ENCODE measurements at places on chromosomes 11 and 22. TPM values are rescaled to one million over a fixed set of nuclear protein-coding genes. Genes with fewer than 3 reads are reported as not detected.

GRCh38 chr11:117092951-117093590, 5.2 kb downstream of the SIK3 start:
- no peak overlapping the region for H3K4me3 ChIP-seq
- no peaks in the 10 kb centered on the region for H3K27me3 ChIP-seq
- no peak for DNase-seq
- H3K36me3 ChIP-seq = no peaks in the 10 kb centered on the region
- H3K27ac ChIP-seq = no peak overlapping the region
- H3K4me1 ChIP-seq = peaks cover 8% of the 10 kb centered on the region

DNA sequence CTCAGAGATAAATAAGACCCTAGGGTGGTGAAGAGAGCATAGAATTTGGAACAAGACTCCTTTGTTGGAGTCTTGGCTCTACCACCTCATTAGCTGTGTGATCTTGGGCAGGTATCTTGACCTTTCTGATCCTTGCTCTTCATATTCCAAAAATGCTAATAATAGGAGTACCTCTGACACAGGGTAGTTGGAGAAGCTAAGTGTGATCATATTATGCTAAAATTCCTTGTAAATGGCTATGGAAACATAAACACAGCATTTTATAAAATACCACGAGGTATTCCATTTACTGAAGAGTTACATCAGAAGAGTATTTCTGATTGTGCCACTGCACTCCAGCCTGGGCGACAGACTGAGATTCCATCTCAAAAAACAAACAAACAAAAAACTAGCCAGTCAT, 9.4 kb downstream of the PTPRJ start:
- H3K4me3 ChIP-seq = no peak overlapping the region
- H3K4me1 ChIP-seq = peaks cover 3% of the 10 kb centered on the region
- no peak overlapping the region for H3K27ac ChIP-seq
- H3K27me3 ChIP-seq = no peaks in the 10 kb centered on the region

DNA sequence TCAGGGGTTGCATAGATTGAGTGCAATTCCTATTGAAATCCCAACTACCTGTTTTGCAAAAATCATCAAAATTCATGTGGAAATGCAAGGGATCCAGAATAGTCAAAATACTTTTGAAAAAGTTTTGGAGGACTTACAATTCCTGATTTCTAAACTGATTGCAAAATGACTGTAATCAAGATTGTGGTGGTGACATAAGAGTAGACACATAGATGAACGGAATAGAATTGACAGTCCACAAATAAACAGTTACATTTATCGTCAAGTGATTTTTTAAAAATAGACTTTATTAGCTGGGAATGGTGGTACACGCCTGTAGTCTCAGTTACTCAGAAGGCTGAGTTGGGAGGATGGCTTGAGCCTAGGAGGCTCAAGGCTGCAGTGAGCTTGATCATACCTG, 2.6 kb upstream of the SLC7A4 start:
- peaks cover 28% of the 10 kb centered on the region for H3K4me1 ChIP-seq
- H3K27me3 ChIP-seq = peaks cover 10% of the 10 kb centered on the region
- H3K27ac ChIP-seq = no peak overlapping the region
- H3K36me3 ChIP-seq = peaks cover 10% of the 10 kb centered on the region
- no peak overlapping the region for H3K4me3 ChIP-seq

ASCL2 gene
- polyA plus RNA-seq = 0.90 TPM

- DNase-seq = no peak
- no peak overlapping the region for H3K27ac ChIP-seq
- peaks cover 18% of the 10 kb centered on the region for H3K4me1 ChIP-seq
These were observed 312.8 kb downstream of the OPCML start for GRCh38 chr11:133219543-133219942.

OTOG gene
- polyA plus RNA-seq = not detected

TRPM5 gene
- polyA plus RNA-seq = not detected

GRCh38 chr22:17536269-17536668, 27.0 kb upstream of the SLC25A18 start:
- peaks cover 11% of the 10 kb centered on the region for H3K4me1 ChIP-seq
- H3K27ac ChIP-seq = no peak overlapping the region
- DNase-seq = peak; percentile 49
- H3K27me3 ChIP-seq = no peaks in the 10 kb centered on the region
- H3K36me3 ChIP-seq = peaks cover 7% of the 10 kb centered on the region

GRCh38 chr22:44831885-44832284, 79.5 kb downstream of the ARHGAP8 start:
- DNase-seq = no peak
- no peak overlapping the region for H3K4me3 ChIP-seq
- no peak overlapping the region for H3K27ac ChIP-seq
- no peaks in the 10 kb centered on the region for H3K36me3 ChIP-seq
- no peaks in the 10 kb centered on the region for H3K27me3 ChIP-seq

CHID1 gene
- polyA plus RNA-seq = 105 TPM

GRCh38 chr22:37260901-37261336, 16.9 kb upstream of the RAC2 start:
- H3K27ac ChIP-seq = no peak overlapping the region
- no peak overlapping the region for H3K4me3 ChIP-seq
- peaks cover 21% of the 10 kb centered on the region for H3K4me1 ChIP-seq
- no peak for DNase-seq
- H3K27me3 ChIP-seq = peaks cover 7% of the 10 kb centered on the region
- H3K36me3 ChIP-seq = no peaks in the 10 kb centered on the region

DNA sequence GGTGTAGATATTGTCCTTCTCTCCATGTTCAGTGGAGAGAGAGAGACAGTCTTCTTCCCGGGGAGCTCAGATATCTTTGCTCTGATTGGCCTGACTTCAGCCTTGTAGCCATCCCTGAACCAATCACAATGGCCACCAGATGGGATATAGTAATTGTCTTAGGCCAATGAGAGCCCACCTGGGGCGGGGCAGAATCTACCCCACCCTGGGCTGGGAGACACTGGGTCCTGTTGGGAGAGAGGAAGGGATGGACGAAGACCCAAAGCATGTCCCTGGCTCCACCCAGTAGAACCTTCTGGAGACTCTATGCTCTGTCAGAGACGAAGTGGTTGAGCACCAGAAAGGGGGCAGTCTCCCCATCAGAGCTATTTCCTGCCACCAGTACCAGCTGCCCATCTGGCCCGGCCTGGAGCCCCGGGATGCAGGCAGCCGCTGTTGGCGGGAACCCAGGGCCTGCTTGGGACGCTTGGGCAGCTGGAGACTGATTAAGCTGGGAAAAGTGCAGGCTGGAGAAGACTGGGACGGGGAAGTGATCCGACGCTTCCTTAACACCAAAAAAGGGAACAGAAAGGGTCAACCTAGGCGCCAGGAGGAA, 31.6 kb upstream of the CBX7 start:
- no peaks in the 10 kb centered on the region for H3K27me3 ChIP-seq
- no peak for DNase-seq
- no peak overlapping the region for H3K27ac ChIP-seq
- H3K36me3 ChIP-seq = no peaks in the 10 kb centered on the region
- H3K4me1 ChIP-seq = peaks cover 20% of the 10 kb centered on the region
- H3K4me3 ChIP-seq = no peak overlapping the region

DNA sequence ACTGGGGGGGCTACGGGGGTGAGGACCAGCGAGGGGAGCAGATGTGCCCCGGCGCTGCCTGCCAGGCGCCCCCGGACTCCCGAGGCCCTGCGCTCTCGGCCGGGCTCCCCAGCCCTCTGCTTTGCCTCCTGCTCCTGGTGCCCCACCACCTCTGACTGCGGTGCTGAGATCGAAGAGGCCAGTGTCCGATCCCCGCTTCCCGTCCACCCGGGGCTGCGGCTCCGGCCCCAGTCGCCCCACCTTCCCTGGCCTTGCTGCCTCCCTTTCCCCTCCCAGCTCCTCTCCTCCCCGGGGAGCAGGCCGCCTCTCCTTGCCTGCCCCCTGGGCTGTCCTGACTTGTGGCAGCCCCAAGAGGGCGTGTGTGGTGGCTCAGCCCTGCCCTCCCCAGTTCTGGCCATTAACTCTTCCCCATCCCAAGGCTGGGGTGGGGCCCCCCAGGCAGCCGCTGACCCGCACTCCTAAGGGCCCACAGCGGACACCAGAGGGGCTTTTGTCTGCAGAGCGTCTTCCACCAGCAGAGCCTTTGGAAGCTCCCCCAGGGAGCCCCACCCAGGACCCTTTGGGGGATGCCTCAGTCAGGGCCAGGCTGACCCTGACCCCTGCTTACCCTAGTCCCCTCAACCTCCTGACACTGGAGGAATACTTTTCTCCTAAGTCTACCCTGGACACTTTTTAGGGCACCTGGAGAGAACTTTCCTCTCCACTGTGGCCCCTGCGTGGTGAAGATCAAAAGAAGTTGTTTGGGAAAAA, 16.6 kb downstream of the RTN4RL2 start:
- no peak overlapping the region for H3K4me3 ChIP-seq
- no peak overlapping the region for H3K27ac ChIP-seq
- H3K27me3 ChIP-seq = peaks cover 37% of the 10 kb centered on the region
- DNase-seq = no peak
- peaks cover 14% of the 10 kb centered on the region for H3K4me1 ChIP-seq

OR8D4 gene
- polyA plus RNA-seq = not detected

- no peaks in the 10 kb centered on the region for H3K27me3 ChIP-seq
- H3K36me3 ChIP-seq = no peaks in the 10 kb centered on the region
- H3K4me3 ChIP-seq = no peak overlapping the region
- H3K27ac ChIP-seq = no peak overlapping the region
- peaks cover 25% of the 10 kb centered on the region for H3K4me1 ChIP-seq
These were observed 58.6 kb downstream of the SC5D start for GRCh38 chr11:121351083-121351630.

DNA sequence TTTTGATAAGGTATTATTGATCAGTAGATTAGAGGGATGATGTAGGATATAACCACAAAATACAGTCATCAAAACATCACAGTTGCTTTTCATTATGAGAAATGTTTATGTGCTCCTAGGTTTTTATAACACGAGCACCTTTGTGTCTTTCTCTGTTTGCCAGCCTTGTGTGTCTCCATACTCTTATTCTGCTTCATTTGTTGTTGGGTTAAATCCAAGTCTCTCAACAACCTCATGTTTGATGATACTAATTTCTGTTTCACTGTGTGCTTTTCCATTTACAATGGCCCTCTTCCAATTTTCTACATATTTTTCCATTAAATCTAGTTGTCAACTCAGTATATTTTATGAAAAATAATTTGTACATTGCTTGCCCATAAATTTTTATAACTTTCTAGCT, 107.7 kb upstream of the POU2AF2 start:
- no peaks in the 10 kb centered on the region for H3K36me3 ChIP-seq
- H3K27me3 ChIP-seq = no peaks in the 10 kb centered on the region
- H3K4me3 ChIP-seq = no peak overlapping the region
- DNase-seq = no peak
- no peak overlapping the region for H3K27ac ChIP-seq
- H3K4me1 ChIP-seq = no peaks in the 10 kb centered on the region

KDM4D gene
- 2.4 TPM for polyA plus RNA-seq

TBX10 gene
- not detected for polyA plus RNA-seq

- no peak for DNase-seq
- H3K4me3 ChIP-seq = peak overlapping the region; percentile 11
- peaks cover 22% of the 10 kb centered on the region for H3K4me1 ChIP-seq
These were observed 537.1 kb downstream of the INSC start for GRCh38 chr11:15651816-15652215.

DNA sequence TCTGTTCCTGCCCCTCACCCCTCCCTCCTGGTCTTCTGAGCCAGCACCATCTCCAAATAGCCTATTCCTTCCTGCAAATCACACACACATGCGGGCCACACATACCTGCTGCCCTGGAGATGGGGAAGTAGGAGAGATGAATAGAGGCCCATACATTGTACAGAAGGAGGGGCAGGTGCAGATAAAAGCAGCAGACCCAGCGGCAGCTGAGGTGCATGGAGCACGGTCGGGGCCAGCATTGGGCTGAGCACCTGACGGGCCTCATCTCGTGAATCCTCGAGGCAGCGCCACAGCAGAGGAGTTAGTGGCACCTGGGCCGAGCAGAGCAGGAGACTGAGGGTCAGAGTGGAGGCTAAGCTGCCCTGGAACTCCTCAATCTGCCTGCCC, 941.8 kb downstream of the BRD1 start:
- H3K4me1 ChIP-seq = peaks cover 9% of the 10 kb centered on the region
- no peak overlapping the region for H3K4me3 ChIP-seq
- H3K27me3 ChIP-seq = no peaks in the 10 kb centered on the region
- DNase-seq = no peak

GRCh38 chr11:113113801-113114704, 152.8 kb downstream of the NCAM1 start:
- H3K4me1 ChIP-seq = peaks cover 9% of the 10 kb centered on the region
- no peak overlapping the region for H3K4me3 ChIP-seq
- H3K27ac ChIP-seq = peak overlapping the region; percentile 49
- H3K36me3 ChIP-seq = no peaks in the 10 kb centered on the region

GRCh38 chr11:127627204-127627603, 626.6 kb upstream of the KIRREL3 start:
- H3K27me3 ChIP-seq = no peaks in the 10 kb centered on the region
- no peak overlapping the region for H3K4me3 ChIP-seq
- H3K4me1 ChIP-seq = no peaks in the 10 kb centered on the region
- H3K27ac ChIP-seq = no peak overlapping the region

GRCh38 chr11:2475136-2475918, 30.5 kb downstream of the KCNQ1 start:
- H3K4me3 ChIP-seq = no peak overlapping the region
- no peaks in the 10 kb centered on the region for H3K27me3 ChIP-seq
- DNase-seq = no peak
- H3K4me1 ChIP-seq = no peaks in the 10 kb centered on the region

GRCh38 chr11:13440100-13440855, 22.7 kb downstream of the BTBD10 start:
- no peaks in the 10 kb centered on the region for H3K4me1 ChIP-seq
- no peak overlapping the region for H3K27ac ChIP-seq
- H3K36me3 ChIP-seq = no peaks in the 10 kb centered on the region

DNA sequence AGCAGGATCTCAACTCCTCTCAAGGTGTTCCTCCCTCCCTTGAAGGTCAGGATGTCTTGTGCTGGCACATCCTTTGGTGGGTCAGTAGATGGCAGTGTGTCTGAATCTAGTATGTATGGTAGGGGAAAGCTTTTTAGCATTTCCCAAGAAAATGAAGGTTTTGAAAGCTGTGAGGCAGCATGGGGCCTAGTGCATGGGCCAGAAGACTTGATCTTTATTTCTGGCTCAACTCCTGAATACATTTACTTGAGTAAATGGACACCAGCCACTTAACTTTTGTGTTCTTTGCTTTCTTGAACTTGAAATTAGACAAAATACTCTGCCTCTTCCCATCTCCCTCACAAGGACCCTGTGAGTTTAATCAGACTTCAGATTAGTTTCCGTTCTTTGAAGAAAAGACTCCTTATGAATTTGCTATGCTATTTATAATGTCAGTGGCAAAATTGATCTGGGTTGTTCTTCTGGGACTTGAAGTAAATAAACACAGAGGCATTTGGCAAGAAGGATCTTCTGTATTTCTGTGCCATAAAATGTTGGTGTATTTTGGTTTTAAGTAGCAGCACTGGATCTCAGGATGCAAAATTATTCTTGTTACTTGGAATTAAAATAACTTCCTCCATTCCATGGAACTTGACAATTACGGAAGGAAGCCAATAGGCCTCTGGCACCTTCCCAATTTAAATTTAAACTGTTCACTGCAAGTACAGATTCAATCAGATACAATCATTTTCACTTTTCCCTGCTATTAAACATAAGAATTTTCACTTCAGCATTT, 288.8 kb downstream of the CASP12 start:
- no peak overlapping the region for H3K4me3 ChIP-seq
- no peaks in the 10 kb centered on the region for H3K4me1 ChIP-seq
- DNase-seq = peak; percentile 39
- H3K27me3 ChIP-seq = no peaks in the 10 kb centered on the region
- no peaks in the 10 kb centered on the region for H3K36me3 ChIP-seq

- peaks cover 7% of the 10 kb centered on the region for H3K27me3 ChIP-seq
- H3K4me1 ChIP-seq = no peaks in the 10 kb centered on the region
- no peak overlapping the region for H3K4me3 ChIP-seq
- DNase-seq = no peak
- H3K36me3 ChIP-seq = no peaks in the 10 kb centered on the region
- no peak overlapping the region for H3K27ac ChIP-seq
These were observed 6.2 kb downstream of the MYO18B start for GRCh38 chr22:25748140-25748539.
